ENCODE measurements at places on chromosomes 16 and 17.

GRCh38 chr16:48383877-48384519 is 1.2 kb downstream of the SIAH1 start:
- peak; percentile 50 for DNase-seq

DNA sequence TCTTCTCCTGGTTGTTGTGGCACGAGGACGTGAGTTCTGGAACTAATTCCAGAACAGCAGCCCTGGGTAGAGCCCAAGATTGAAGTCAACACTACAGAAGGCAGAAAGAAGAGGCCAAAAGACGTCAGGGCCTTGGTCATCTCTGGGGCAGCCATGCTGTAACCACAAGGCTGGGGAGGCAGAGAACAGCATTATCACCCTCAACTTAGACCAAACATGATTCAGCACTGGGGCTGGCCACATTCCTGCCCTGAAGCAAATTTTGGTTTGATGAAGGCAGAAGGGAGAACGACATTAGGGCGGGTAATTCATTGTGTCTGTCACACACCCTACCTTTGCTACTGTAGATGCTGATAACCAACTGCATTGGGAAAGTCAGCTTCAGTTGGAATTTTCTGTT is 9.7 kb upstream of the ALOX15B start:
- DNase-seq: no peak

DNA sequence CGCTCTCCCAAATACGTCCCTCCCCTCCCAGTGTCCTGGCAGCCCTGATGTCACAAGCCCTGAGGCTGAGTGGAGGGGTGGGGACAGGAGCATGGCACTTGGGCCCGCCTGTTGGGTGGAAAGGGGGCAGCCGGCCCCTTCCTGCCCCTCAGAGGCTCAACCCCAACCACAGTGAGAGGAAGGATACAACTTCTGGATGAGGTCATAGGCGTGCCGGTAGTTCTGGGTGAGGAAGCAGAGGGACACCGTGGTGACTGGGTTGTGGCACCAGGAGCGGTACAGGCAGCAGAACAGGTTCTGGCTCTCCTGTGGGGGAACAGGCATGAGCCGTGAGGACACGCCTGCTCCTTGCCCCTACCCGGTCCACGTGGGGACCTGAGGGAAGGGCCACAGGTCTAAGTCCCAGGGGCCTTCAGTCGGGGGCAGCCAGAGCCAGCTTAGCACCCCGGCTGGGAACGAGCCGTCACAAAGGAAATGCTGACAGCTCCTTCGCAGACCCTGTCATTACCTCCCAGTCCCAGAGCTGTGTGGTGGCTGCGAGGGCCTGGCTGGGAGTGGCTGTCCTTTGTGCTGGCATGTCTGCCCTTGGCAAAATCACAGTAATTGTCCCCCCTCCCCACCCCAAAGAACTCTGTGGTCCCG is 11.2 kb upstream of the MTSS2 start:
- DNase-seq: no peak

GRCh38 chr17:16425202-16425601 is 9.8 kb downstream of the TRPV2 start:
- peak; percentile 0 for DNase-seq

DNA sequence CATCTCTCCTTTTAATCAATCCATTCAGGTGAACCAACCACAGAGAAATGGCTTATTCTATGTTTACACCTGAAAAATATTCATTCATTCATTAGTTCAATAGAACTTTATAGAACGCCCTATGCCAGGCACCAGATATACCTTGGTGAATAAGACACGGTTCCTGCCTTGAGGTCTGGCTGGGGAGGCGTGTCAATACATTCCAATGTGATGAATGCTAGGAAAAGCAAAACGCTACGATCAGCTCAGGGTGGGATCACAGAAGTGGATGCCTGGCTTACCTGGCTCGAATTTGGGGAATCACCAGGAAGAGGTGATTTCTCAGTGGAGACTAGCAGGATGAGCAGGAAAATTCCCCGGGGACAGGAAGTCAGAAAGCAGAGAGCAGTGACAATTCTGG is 17.5 kb upstream of the WFIKKN2 start:
- DNase-seq: peak; percentile 64

DNA sequence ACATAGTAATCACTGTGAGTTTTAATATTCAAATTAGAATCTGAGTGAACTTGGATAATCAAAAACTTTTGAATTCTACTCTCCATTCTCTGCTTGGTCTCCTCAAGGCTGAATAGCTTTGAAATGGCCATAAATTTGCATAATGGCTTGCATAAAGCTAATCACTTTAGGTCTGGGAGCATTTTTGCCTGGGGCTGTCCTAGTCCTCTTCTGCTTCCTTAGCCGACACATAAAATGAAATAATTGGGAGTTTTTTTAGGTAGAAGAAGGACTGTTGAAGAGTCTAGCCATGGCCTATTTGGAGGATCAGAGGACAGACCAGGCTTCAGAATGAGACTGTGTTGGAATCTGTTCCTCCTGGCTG is 91.4 kb upstream of the EEF2KMT start:
- DNase-seq: no peak

DNA sequence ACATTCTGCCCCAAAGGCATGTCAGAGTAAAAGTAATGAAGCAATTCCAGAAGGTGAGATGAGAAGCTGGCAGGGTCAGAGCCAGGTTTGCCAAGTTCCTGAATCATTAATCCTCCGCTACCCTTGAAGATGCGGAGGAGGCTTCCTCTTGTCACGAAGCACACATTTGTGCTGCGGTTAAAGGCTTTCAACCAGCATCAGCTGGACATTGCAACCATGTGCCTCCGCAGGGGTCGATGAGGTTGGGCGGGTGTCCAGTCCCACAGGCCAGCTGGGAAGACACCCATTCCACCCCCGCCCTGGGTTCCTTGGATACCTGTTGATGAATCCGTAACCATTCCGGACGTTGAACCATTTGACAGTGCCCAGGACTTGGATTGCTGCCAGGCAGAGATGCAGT is 1.3 kb downstream of the YBX2 start:
- DNase-seq: no peak

- no peak for DNase-seq
Observed at GRCh38 chr17:80307994-80308691, 47.5 kb downstream of the RNF213 start.

DNA sequence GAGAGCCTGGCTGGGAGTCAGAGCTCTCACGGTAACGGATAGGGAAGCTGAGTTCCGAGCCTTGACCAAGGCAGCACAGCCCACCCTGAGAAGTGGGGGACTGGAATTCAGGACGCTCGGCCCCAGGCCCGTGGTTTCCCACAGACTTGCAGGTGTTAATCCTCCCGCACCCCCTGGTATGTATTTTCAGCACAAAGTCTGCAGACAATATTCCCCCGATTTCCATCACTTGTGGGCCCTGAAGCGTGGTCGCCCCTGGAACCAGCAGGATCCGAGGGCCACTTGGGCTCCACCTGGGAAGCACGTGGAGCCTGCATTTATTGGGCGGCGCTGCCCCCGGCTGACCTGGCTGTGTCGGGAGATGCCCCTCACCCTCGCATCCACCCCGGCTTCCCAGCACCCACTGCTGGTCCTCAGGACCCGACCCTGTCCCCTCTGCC is 60.2 kb downstream of the WSB1 start:
- no peak for DNase-seq

- peak; percentile 56 for DNase-seq
Observed at GRCh38 chr16:54373534-54374520, 87.2 kb upstream of the IRX3 start.

GRCh38 chr17:60863892-60864707 is 186.4 kb downstream of the BCAS3 start:
- DNase-seq: peak; percentile 24

- DNase-seq: peak; percentile 85
Observed at GRCh38 chr16:1379304-1380076, 27.8 kb downstream of the GNPTG start.

DNA sequence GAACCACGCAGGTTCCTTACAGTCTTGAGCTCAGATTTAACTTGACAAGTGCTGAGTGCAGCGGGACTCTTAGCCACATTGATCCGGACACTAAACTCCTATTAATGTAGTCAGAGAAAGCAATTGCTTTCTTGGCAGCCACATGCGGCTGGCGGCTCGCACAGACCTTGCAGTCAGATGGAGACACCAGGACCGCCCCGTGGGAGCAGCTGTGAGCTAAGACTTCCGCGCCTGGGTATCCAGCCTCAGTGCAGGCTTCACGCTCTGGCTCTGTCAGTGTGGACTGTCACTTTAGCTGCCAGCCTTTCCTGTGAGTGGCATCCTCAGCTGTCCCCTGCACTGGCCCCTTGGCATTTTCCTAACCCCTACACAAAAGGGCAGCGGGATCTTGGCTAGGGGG is 80.9 kb upstream of the NLRP1 start:
- peak; percentile 33 for DNase-seq

DNA sequence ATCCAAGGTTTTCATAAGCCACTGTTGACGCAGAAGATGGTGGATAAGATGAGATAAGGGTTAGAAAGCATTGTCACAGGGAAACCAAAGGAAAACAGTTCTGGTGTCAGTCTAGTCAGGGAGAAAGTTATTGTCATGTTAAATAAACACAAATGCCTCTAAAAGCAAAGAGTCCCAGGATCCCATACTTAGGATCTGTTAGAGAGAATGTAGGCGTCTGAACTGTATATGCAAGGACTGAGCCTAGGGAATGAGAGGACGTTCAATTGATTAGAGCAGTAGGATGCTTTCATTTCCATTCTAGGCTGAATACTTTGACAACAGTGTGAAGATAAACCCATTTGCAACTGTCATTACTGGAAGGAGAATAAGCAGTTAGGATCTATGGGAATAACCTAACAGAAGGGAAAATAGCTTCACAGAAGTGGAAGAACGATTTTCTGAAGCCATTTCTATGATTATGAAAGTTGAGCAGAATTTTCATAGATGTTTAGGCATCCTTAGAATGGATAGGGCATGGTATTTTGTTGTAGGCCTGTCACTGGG is 1149.1 kb upstream of the CDH8 start:
- no peak for DNase-seq

- no peak for DNase-seq
Observed at GRCh38 chr17:17256316-17256715, 19.3 kb upstream of the FLCN start.

DNA sequence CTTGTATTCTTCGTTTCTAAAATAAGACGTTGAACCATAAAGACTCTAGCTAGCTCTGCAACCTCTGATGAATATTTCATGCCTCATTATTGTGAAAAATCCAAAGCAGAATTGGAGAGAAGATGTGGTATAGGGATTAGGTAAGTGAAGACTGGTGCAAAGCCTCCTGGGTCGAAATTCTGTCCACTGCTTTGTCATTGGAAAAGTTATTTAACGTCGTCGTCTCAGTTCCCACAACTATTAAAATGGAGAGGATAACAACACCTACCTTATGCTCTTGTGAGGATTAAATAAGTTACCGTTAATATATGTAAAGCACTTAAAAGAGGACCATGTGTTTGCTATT is 1.4 kb upstream of the PRPSAP2 start:
- no peak for DNase-seq

DNA sequence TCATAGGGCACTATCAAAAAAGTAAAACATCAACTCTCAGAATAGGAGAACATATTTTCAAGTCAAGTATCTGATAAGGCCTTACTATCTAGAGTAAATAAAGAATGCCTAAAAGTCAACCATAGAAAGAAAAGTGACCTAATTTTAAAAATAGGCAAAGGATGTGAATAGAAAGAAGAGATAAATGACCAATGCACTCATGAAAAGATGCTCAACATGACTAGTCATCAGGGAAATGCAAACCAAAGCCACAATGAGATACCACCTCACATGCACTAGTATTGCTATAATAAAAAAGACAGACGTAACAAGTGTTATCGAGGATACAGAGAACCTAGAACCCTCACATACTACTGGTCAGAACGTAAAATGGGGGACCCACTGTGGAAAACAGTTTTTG is 90.8 kb downstream of the DYNLRB2 start:
- no peak for DNase-seq

DNA sequence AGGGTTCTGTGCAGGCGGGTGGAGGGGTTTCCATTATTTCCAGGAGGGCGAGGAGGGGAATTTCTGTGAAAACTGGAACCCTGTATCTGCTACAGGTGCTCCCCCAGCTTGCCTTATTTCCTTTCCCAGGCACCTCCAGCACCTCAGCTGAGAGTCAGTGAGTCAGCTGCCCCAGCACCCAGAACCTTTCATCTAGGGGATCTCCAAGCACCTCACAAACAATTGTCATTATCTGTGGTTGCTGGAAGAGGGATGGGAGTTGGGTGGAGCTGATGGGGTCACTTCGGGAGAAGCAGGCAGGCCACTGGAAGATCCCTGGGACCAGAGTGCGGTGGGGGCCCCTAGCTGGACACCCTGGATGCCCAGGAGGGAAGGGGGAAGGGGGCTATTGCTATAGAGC is 10.0 kb upstream of the CLUH start:
- DNase-seq: no peak

DNA sequence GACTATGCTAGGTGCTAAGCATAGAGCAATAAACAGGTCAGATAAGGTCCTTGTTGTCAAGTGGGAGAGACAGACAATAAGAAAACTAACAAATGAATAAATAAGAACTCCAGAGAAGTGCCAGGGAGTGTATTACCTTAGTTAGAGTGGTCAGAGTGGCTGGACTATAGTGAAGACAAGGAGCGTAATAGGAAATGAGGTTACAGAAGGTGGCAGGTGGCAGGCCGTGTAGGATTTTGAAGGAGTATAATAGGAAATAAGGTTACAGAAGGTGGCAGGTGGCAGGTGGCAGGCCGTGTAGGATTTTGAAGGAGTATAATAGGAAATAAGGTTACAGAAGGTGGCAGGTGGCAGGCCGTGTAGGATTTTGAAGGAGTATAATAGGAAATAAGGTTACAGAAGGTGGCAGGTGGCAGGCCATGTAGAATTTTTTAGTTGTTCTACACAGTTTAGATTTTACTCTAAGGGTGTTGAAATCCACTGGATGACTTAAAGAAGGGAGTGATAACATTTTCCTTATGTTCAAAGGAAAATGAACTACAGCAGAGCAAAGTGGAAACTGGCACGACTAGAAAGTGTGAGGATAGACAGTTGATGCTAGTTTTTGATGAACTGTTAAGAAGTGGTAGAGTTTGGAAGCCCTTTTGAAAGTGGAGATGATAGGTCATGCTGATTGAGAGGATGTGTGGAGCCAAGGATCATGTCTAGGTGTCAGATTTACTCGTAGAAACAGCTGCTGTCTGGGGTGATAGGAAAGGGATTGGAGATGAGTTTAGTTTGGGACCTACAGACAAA is 3.6 kb upstream of the KRTAP3-1 start:
- DNase-seq: no peak

GRCh38 chr17:79191270-79191934 is 116.8 kb downstream of the ENGASE start:
- no peak for DNase-seq

- no peak for DNase-seq
Observed at GRCh38 chr17:4358154-4358553, 8.3 kb downstream of the UBE2G1 start.

GRCh38 chr16:65574326-65574966 is 452.6 kb upstream of the CDH11 start:
- no peak for DNase-seq

DNA sequence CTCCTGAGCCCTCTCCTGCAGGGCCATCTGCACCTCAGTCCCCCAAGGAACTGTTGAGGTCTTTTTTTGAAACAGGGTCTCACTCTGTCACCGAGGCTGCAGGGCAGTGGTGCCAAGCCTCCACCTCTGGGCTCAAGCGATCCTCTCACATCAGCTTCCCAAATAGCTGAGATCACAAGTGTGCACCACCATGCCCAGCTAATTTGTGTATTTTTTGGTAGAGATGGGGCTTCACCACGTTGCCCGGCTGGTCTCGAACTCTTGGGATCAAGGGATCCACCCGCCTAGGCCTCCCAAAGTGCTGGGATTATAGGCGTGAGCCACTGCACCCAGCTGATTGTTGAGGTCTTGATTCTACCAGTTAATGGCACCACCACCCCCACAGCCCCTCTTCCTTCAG is 27.9 kb upstream of the ENDOV start:
- no peak for DNase-seq

GRCh38 chr16:14668556-14669223 is 25.4 kb downstream of the PLA2G10 start:
- DNase-seq: no peak

Data from astrocyte of the hippocampus (primary cell).